A673 (cell line): ENCODE measurements at places on chromosomes 3 and 15.

DNA sequence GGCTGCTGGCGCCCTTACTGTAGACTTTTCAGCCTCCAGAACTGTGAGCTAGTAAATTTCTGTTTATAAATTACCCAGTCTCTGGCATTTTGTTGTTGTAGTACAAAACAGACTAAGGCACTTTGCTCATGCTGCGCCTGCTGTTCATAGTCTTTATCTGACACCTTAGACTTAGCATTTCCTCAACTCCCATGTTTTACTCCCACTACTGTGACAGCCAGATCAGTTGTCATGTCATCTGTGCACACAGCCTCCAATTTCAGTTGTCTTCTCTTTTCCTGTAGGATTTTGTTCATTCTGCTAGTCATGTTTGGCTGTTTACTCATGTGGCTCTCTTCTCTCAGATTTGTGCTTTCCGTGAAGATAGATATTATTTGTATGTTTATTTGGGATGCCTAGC lies 62.0 kb downstream of the TCF12 start:
- no peaks in the 10 kb centered on the region for H3K27me3 ChIP-seq
- no peaks in the 10 kb centered on the region for H3K36me3 ChIP-seq
- H3K27ac ChIP-seq: no peak overlapping the region
- no peak for DNase-seq
- H3K4me3 ChIP-seq: no peak overlapping the region
- H3K4me1 ChIP-seq: peaks cover 77% of the 10 kb centered on the region

GRCh38 chr15:66128116-66128680 lies 125.4 kb downstream of the MEGF11 start:
- H3K4me3 ChIP-seq: no peak overlapping the region
- no peaks in the 10 kb centered on the region for H3K36me3 ChIP-seq
- DNase-seq: no peak
- H3K27me3 ChIP-seq: peaks cover 5% of the 10 kb centered on the region
- H3K4me1 ChIP-seq: peaks cover 44% of the 10 kb centered on the region
- H3K27ac ChIP-seq: no peak overlapping the region

DNA sequence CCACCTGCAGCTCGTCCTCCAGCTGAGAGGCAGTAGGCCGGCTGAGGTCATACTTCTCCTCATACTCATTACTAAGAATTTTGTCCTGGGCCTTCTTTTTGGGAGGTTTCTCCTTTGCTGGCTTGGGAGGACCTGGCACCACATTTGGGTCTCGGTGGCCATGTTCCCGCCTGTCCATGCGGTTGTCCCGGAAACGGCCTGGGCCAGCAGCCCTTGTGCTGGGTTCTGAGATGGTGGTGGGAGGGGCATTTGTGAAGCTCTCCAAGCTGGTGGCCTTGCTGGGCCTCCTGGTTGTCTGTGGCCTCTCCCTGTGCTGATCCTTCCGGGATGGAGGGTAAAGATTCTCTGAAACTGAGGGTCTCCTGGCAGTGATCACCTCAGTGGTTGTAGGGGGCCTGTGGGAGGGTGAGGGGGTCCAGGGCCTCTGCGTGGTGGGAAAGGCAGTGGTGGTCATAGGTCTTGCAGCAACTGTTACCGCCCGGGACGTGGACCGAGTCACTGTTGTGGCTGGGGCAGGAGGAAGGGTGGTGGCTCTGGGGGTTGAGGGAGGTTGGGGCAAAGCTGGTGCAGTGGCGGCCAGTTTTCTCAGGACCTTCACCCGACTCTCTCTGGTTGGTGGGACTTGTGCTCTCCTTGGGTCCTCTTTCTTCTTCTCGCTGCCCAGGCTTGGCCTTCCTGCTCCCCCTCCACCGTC lies 2.5 kb downstream of the CCDC80 start:
- H3K36me3 ChIP-seq: no peaks in the 10 kb centered on the region
- H3K27ac ChIP-seq: no peak overlapping the region

- no peak overlapping the region for H3K4me3 ChIP-seq
- H3K4me1 ChIP-seq: no peaks in the 10 kb centered on the region
- no peaks in the 10 kb centered on the region for H3K36me3 ChIP-seq
- H3K27me3 ChIP-seq: no peaks in the 10 kb centered on the region
These were observed 205.4 kb upstream of the IGF1R start for GRCh38 chr15:98442901-98443300.

GRCh38 chr3:159232966-159233365 lies 431.1 kb downstream of the MFSD1 start:
- H3K4me3 ChIP-seq: no peak overlapping the region
- no peaks in the 10 kb centered on the region for H3K36me3 ChIP-seq
- peaks cover 16% of the 10 kb centered on the region for H3K4me1 ChIP-seq
- DNase-seq: no peak
- no peaks in the 10 kb centered on the region for H3K27me3 ChIP-seq
- H3K27ac ChIP-seq: no peak overlapping the region

DNA sequence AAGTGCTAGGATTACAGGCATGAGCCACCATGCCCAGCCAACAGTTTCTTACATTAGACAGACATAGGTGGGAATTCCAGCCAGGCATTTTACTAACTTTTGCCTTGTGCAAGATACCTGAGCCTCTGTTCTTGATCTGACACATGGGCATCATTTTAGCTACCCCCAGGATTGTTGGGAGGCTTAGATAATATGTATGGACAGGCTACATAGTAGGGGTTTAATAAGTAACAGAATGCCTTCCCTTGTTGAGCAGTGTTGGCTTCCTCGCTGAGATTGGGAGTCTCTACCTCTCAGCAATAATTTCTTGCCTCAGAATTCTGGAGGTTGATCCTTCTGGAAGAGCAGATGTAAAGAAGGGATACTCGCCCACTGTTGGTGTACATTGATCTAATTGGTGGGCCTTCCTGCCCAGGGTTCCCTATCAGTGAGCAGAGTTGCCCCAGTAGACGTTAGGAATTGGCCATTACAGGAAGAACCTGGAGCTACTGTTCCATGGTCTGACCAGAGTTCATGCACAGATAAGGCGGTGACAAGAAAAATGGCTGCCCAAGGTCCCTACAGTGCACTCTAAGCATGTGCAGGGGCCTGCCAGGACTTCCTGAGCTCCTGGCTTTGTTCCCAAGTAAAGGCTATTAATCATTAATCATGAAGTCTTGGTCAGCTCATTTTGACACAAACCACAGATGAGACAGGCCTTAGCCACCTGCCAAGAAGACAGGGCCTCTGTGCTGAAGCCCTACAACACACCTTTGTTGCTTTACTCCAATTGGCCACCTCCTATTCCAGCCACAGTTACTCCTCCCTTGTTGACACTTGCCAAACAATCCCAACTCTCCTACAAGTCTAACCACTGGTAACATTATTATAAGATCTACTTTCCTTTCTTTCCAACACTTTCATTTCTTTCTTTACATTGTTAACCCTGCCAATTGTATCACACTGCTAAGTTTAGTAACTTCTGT lies 5.0 kb upstream of the IL17RE start:
- H3K4me3 ChIP-seq: no peak overlapping the region
- H3K4me1 ChIP-seq: peaks cover 3% of the 10 kb centered on the region
- H3K27me3 ChIP-seq: no peaks in the 10 kb centered on the region
- DNase-seq: no peak

DNA sequence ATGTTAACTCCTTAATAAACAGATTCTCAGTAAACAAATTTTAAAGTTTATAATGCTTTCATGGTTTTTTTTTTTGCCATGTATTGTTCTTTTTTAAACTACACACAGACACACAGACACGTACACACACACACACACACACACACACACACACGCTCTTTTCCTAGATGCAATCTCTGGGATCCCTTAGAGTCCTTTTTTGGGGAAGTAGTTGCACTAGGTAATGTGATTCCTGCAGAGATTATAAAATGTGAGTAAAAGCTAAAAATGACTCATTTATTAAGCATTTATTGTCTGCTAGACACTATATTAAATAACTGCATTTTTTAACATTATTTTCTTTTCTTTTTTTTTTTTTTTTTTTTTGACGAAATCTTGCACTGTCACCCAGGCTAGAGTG lies 19.9 kb downstream of the NDUFB5 start:
- H3K27ac ChIP-seq: no peak overlapping the region
- H3K36me3 ChIP-seq: peaks cover 35% of the 10 kb centered on the region
- no peak overlapping the region for H3K4me3 ChIP-seq
- no peak for DNase-seq

DNA sequence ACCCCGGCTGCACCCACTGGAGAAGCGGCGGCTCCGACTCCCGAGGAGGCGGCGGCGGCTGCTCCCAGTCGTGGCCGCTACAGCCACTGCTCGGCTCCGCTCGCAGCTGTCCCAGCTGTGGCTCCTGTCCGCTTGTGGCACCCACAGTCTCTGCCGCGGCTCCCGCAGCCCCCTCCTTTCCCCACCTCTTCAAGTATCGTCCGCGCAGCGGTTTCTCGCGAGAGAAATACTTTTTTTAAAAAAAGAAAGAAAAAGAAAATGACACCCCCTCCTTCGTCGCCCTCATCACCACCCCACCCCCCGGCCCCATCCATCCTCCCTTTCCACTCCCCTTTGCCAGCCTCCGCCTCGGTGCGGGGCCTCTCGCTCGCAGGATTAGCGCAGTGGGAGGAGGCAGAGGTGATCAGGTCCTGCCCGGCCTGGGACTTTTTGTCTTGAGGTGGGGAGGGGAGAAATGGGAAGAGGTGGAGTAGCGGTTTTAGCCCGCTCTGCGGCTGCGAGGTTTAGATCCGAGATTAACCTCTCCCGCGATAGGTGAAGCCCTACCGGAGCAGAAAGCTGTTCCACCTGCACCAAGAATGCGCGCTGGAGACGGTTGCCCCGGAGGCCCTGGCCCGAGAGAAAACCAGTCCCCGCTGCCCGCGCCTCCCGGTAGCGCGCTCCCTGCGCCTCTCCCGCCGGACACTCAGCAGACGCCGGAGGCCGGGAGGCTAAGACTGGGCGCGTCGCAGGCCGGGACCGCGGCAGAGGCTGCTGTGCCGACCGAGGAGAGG lies at the start of gene FBN1:
TSS of gene FBN1 (minus strand) at position 152 of the 773 bp plus-strand sequence. CDS start 940 bp downstream, outside the sequence.
- H3K36me3 ChIP-seq: no peaks in the 10 kb centered on the region
- H3K4me3 ChIP-seq: peak within 1 kb of the TSS; percentile 87
- DNase-seq: peak; percentile 90
- H3K4me1 ChIP-seq: peaks cover 13% of the 10 kb centered on the region

- H3K27ac ChIP-seq: no peak overlapping the region
- H3K36me3 ChIP-seq: no peaks in the 10 kb centered on the region
- H3K4me3 ChIP-seq: no peak overlapping the region
- H3K27me3 ChIP-seq: no peaks in the 10 kb centered on the region
- DNase-seq: peak; percentile 18
These were observed 115.8 kb upstream of the ARHGEF3 start for GRCh38 chr3:56917361-56918110.

DNA sequence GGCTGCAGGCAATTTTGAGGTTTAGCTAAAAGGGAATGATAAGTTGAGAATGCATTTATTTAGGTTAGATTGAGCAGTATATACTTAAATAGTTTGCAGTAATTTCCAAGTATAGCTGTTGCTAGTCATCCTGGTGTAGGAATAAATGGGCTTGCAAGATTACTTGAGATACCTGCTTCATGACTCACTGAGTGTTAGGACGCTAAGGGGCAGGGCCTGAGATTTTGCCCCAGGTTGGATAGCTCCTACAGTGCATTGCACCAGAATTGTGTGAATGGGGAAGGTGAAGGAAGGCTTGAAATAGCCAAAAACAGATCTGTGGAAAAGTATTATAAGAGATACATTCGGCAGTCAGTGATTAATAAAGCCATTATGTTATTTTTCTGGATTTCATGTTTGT lies 72.8 kb downstream of the KCNH8 start:
- no peaks in the 10 kb centered on the region for H3K4me1 ChIP-seq
- no peak overlapping the region for H3K4me3 ChIP-seq
- no peaks in the 10 kb centered on the region for H3K36me3 ChIP-seq

- H3K27ac ChIP-seq: no peak overlapping the region
- no peaks in the 10 kb centered on the region for H3K27me3 ChIP-seq
- H3K4me1 ChIP-seq: no peaks in the 10 kb centered on the region
- no peak for DNase-seq
- H3K36me3 ChIP-seq: no peaks in the 10 kb centered on the region
- H3K4me3 ChIP-seq: no peak overlapping the region
These were observed 411.0 kb upstream of the NR2F2 start for GRCh38 chr15:95919460-95919859.

GRCh38 chr3:45938864-45939263 lies 4.4 kb upstream of the CXCR6 start:
- no peak overlapping the region for H3K4me3 ChIP-seq
- peak; percentile 72 for DNase-seq
- no peak overlapping the region for H3K27ac ChIP-seq
- no peaks in the 10 kb centered on the region for H3K27me3 ChIP-seq

GRCh38 chr3:90005281-90005847 lies 897.9 kb downstream of the EPHA3 start:
- no peak overlapping the region for H3K27ac ChIP-seq
- H3K27me3 ChIP-seq: no peaks in the 10 kb centered on the region
- no peak overlapping the region for H3K4me3 ChIP-seq
- H3K36me3 ChIP-seq: no peaks in the 10 kb centered on the region

- H3K27me3 ChIP-seq: peaks cover 22% of the 10 kb centered on the region
- H3K4me3 ChIP-seq: no peak overlapping the region
- peak; percentile 18 for DNase-seq
- no peaks in the 10 kb centered on the region for H3K36me3 ChIP-seq
- H3K27ac ChIP-seq: no peak overlapping the region
These were observed 25.1 kb upstream of the ANKRD34C start for GRCh38 chr15:79257454-79257853.

GRCh38 chr15:100968050-100968966 lies 49.2 kb downstream of the LRRK1 start:
- H3K36me3 ChIP-seq: no peaks in the 10 kb centered on the region
- no peaks in the 10 kb centered on the region for H3K4me1 ChIP-seq
- H3K27me3 ChIP-seq: no peaks in the 10 kb centered on the region

DNA sequence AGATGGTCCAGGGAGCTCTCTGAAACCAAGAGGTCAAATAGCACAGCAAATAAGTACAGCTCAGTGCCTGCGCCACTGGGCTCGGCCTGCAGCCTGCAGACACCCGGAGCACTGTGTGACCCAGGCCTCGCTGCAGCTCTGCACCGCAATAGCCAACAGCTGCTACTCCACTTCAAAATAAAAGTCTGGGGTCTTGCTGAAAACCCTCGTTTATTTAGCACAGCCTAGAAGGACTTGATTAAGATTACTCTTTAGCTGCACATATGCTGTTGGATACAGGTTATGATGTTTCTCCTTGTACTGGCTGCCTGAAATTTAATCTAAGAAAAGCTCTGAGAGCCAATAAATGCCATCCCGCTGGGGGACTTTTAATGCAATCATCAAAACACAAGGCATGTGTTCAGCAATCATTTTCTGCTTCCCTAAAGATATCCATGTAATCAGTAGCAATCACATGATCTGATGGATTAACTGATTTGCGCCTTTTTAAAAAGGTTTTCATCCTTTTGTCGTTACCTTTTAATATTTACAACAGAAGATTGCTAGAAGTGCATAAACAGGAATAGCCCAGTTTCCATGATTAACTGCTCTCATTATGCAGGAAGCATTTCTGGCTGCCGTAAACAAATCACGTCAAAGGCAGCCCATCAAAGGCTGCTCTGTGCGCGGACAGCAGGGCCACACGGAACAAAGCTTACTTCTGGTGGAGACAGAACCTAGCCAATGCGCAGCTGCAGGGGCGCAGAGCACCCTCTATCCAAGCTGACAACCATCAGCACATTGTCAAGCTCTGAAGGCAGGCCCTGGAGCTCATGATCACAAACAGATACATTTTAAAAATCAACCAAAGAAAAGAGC lies 58.8 kb downstream of the CLASP2 start:
- H3K27me3 ChIP-seq: no peaks in the 10 kb centered on the region
- H3K4me3 ChIP-seq: peak overlapping the region; percentile 39
- H3K27ac ChIP-seq: peak overlapping the region; percentile 29
- peak; percentile 85 for DNase-seq
- H3K4me1 ChIP-seq: peaks cover 29% of the 10 kb centered on the region
